ENCODE measurements at places on chromosomes 6 and 20.

GRCh38 chr6:15340775-15341174 is 94.9 kb downstream of the JARID2 start:
- DNase-seq: no peak

GRCh38 chr6:150175586-150176151 is 32.8 kb downstream of the PPP1R14C start:
- DNase-seq: no peak

DNA sequence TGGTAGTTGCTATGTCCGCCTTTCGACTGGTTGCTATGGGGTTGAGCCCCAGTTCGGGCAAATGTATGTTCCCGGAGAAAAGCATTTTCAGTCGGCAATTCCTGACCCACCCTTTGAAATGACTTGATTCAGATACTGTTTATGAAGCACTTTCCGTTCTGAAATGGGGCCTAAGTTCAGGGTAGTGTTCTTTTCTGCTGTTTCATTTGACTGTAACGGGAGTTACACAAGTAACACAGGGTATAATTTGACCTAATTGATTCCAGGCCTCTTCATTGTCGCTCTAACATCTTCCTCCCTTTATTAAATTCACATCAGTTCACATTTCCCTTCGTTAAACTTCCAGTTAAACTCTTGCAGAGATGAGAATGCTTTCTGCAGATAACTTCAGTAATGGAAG is 85.5 kb downstream of the BMP6 start:
- DNase-seq: no peak

- DNase-seq: no peak
Measured at GRCh38 chr6:122020588-122021264, 378.7 kb upstream of the HSF2 start.

GRCh38 chr20:25632940-25633790 is 9.4 kb upstream of the NANP start:
- no peak for DNase-seq

GRCh38 chr6:123913863-123914262 is 110.2 kb downstream of the NKAIN2 start:
- DNase-seq: no peak

DNA sequence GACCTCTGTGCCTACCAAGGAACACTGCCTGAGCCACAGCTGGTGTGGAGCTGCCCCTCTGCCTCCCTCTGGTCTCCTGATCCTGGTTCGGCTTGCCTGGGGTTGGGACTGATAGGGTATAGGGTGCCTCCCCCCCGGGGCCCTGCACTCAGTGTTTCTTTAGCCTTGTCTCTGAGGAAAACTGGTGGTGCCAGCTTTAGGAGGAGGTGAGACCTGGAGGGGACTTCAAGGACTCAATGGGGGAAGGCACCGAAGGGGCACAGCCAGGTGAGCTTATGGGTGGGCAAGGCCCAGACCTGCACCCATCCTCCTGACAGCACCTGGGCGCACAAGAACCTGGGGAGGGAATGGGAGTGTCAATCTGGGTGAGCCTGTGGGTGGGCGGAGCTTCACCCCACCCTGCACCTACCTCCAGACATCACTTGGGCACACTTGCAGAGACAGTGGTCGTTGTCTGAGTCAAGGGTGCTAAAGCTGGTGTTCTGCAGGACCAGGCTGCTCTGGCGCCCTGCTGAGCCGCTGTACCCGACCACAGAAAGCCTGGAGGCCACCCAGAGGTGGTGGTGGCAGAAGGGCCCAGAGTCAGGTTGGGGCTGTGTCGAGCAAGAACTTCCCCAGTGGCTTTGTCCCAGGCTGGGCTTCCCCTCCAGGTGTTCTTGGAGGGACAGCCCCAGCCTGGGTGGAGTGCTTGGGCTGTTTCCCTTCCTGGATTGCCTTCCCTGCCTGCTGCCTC is 40.5 kb downstream of the FAM110A start:
- no peak for DNase-seq

- DNase-seq: no peak
Measured at GRCh38 chr20:59976156-59976782, 18.0 kb downstream of the CDH26 start.

GRCh38 chr6:161583584-161583983 is 309.7 kb upstream of the AGPAT4 start:
- DNase-seq: no peak

DNA sequence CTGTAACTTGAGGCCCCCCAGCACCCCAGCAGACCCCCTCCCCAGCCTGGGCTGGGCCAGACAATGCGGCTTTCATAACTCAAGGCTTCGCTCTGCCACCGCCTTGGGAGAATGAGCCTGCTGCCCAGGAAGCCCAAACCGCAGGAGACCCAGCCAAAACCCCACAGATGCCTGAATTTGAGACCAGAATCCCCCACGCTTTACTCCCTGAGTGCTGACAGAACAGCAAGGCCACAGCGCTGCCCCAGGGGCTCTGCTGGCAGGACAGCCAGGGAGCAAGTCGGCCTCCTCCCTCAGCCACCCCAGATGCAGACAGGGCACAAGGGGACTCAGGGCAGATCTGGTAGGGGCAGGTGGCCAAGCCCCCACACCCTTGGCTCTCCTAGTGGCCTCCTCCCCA is 2.2 kb downstream of the MDFI start:
- DNase-seq: no peak

DNA sequence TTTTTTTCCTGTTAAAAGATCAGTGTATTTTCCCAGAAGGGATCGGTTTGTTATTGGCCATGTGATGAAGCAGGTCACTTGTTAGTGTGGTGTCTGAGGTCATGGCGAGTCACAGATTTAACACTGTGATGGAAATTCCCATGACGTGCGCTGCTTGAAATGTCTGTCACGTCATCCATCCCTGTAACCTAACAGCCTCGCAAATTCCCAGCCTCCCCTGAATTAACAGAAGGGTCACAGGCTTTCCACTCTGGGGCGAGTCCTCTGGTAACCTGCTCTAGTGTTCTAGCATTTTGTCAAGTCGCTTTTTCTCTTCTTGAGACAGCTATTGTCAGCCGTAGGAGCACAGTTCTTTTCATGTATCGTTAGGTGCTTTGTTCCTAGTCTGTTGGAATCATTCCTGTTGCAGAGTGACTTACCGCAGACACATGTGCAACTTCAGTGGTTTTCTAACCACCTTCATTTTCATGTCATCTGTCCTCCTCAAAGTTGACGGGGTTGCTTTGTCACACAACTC is 137.2 kb downstream of the MAP3K4 start:
- peak; percentile 12 for DNase-seq

DNA sequence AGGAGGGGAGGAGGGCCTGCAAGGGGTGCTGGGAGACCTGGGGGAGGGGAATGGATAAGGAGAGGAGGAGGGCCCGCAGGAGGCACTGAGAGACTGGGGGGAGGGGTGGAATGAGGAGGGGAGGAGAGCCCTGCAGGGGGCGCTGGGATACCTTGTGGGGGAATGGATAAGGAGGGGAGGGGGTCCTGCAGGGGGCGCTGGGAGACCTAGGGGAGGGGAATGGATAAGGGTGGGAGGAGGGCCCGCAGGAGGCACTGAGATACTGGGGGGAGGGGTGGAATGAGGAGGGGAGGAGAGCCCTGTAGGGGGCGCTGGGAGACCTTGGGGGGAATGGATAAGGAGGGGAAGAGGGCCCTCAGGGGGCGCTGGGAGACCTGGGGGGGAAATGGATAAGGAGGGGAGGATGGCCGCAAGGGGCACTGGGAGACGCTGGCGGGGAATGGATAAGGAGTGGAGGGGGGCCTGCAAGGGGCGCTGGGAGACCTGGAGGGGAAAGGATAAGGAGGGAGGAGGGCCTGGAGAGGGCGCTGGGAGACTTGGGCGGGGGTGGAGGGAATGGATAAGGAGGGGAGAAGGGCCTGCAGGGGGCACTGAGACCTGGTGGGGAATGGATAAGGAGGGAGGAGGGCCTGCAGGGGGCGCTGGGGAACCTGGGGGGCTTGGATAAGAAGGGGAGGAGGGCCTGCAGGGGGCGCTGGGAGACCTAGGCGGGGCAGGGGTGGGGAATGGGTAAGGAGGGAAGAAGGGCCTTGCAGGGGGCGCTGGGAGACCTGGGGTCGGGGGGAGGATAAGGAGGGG is 1.3 kb upstream of the CTCFL start:
- no peak for DNase-seq

- DNase-seq: no peak
Measured at GRCh38 chr6:28488916-28489365, 26.7 kb downstream of the GPX6 start.

DNA sequence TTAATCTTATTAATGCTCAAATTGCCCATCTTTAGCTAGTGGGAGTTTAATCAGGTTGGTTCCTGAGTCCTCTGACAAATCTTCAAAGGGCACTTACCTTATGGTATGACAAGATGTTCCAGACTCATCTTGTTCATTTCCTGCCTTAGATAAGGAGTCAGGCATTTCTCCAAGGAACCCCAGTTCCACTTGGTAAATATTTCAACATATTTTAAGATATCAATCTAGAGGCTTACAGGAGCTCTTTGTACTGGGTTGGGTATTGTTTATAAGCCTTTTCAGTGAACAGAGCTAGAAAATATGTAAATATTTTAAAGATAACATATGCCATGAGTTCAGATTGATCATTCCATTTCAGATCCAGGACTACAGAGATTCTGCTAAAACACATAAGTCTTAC is 159.8 kb downstream of the RCAN2 start:
- DNase-seq: no peak
